ENCODE measurements at places on chromosomes 6 and 20.

GRCh38 chr6:125834348-125834747 is 43.6 kb downstream of the NCOA7 start:
- DNase-seq, result no peak

GRCh38 chr20:47678536-47678935 is 106.7 kb downstream of the SULF2 start:
- no peak for DNase-seq

- no peak for DNase-seq
Observed at GRCh38 chr6:7827142-7827541, 83.4 kb downstream of the TXNDC5 start.

DNA sequence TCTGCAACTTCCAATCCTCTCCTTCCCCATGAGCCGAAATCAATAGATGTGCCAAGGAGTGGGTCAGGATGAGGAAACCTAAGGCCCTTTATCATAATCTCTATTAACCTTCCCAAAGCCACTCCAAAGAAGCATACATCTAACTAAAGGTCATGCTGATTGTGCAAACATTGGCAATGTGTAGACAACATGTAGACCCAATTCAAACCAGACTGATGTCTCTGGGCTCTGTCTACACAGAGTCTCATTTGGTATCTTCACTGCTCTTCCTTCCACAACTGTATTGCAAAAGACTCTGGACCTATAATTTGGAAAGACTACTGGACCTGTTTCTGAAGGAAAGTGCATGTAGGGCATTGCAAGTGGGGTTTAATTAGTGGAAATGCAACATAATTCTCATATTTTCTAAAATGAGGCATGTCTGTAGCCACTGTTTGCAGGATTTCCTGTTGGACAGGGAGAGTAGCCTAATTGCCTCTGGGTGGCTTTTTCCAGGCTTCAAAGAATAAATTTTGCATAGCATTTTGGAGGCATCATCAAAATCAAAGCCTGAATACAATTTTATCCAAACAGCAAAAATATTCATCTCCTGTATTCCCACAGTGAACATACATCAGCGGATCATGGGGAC is 35.0 kb upstream of the MLIP start:
- no peak for DNase-seq

DNA sequence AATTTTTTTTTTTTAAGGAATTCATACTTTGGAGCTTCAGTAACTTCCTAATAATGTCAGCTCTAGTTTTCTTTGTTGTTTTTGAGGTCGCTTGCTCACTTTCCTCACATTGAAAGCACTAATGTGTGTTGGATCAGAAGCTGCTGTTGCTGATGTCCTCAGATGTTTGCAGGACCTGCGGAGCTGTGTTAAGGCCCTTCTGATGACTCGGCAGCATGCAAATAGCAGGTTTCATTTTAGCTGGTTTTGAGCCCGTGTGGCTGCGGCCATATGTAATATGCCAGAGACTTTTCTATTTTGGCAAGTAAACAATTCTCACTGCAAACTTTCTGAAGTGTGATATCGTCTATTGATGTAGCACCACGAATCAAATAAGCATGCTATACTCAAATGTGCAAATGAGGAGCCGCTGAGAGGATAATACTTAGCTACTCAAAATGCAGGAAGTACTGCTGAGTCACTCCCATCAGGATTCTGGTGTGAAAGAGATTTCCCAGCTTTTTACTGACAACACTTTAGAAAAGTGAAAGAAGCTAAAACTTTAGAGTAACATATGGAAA is 187.8 kb downstream of the SASH1 start:
- DNase-seq, result no peak

DNA sequence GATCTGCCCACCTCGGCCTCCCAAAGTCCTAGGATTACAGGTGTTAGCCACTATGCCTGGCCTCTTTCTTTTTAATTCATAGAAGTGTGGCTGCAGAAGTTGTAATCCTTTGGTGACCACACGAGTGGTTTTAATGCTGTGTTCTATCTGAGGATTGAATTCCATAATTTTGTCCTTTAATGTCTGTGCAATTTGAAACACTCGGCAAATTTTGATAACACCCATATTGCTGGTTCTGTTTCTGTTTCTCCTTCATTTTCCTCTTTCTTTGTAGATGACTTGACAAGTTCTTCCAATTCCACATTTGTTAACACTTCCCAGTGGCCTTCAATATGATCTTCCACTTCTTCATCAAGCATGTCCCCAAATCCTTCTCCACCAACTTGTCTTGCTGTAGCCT is 2.8 kb upstream of the CHMP4B start:
- no peak for DNase-seq

DNA sequence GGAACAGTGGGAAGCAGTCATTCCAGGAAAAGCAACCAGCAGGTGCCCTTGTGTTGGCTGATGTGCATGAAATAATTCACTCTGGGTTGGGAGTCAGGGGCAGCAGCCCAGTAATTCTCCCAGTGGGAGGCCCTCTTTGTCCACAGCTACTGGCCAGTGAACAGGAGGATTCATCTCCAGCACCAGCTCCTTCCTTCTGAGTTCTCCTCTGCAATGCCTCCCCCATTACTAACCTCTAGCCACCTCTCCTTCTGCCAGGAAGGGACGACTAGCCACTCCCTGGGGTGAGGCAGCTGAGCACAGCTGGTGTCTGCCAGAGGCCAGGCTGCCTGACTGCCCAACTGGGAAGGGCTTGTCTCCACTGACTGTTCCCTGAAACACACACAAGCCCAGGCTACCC is 12.5 kb upstream of the R3HDML start:
- DNase-seq, result no peak

DNA sequence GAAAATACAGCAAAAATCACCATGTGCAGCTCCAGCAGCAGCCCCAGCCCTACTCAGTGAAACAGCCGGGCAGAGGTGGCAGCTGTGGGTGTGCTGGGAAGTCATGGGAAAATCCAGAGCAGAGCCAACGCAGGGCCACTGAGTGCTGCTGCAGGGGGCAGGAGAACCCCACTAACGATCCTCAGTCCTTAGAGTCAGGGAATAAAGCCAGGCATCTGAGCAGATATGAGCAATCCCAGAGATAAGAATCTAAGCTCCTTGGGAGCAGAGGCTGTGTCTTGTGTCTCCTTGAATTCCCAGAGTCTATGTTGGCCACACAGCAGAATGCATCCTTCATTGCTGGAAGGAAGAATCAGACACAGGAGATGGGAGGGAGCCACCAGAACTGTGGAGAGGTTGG is 493.1 kb upstream of the MAP3K7 start:
- no peak for DNase-seq

GRCh38 chr6:153568628-153569027 is 437.5 kb upstream of the RGS17 start:
- no peak for DNase-seq

- DNase-seq, result no peak
Observed at GRCh38 chr6:84486526-84486925, 259.1 kb upstream of the CEP162 start.

DNA sequence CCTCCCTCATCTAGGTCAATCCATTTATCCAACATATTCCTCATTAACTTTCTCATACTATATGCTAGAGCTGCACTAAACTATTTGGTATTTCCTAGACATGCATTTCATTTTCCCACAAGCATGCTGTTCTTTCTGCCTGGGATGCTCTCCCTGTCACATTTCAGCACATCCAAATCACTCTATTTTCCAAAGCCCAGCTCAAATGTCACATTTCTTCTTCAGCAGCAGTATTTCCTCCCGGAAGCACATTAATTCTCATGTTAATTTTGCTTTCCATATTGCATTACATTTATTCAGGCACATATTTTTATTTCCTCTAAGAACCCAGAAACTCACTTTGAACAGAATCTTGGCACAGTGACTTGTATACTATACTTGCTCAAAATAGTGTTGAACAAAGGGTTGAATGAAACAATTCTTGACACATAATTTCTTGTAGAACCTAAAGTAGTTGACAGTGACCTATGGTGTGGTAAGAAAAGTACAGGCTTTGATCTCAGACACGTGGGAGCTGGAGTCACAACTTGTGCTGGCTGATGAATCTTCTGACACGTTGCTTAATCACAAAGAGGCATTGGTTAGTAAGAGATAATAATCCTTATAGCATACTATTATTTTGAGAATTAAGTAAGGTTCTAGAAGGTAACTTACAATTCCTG is 30.8 kb upstream of the CD2AP start:
- no peak for DNase-seq

DNA sequence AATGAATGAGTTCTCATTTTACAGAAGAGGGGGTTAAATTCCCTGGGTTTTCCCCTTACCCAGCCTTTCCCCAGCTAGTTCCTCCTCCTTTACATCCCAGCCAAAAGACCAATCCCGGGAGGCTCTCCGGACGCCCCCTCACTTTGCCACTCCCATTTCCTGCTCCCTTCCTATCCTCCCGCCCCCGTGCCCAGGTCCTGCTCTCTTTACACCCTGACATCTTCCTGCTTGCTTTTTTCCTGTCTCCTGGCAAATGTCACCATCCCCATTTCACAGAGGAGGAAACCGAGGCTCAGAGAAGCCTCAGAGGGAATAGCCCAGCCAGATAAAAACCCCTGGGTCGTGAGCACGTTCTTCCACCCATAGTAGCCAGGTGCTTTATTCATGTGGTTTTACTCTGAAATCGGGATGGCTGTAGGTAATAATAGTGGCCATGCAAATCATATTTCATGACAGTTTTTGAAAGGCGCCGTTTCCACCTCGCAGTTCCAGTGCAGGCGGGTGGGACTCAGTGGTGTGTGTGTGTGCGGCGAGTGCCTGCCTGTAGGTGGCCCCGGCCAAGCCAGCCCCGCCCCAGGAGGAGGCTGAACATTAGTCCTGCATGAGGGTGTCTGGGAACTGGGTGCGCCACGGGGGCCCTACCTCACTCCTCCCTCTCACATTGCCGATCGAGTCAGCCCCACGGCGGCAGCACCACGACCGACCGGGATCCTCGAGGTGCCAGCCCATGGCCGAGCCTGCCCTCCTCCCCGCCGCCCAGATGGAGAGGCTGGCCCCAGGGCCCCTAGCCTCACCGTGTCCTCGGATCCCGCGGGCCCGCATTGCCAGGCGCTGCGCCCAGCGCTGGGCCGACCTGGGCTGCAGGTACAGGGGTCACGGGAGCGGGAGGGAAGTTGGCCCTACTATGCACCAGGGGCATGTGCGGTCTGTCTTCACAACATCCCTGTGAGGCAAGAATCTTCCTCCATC is at the start of gene ARHGAP40:
TSS of gene ARHGAP40 (plus strand) at position 594 of the 969 bp plus-strand sequence.
- DNase-seq, result no peak

DNA sequence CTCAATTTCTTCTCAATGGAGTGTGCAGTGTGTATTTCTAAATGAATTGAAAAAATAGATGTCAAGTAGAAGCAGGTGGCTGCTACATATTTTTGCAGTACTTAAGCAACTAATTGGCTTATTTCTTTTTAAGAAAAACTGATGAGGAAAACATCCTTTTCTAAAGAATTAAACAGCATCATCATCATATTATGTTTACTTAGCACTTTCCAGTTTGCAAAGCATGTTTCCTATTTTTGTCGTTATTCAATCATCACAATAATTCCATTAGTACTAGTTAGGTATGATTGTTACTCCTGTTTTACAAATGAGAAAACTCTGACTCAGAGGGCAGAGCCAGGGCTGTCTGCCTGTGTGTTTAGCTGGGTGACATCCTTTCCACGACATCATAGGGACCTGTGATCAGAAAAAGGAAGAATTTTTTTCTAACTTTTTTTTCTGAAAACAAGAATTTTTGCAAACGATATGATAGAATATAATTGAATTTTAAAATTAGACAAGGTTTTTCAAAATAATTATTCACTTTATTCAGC is 22.7 kb upstream of the BMP6 start:
- no peak for DNase-seq

DNA sequence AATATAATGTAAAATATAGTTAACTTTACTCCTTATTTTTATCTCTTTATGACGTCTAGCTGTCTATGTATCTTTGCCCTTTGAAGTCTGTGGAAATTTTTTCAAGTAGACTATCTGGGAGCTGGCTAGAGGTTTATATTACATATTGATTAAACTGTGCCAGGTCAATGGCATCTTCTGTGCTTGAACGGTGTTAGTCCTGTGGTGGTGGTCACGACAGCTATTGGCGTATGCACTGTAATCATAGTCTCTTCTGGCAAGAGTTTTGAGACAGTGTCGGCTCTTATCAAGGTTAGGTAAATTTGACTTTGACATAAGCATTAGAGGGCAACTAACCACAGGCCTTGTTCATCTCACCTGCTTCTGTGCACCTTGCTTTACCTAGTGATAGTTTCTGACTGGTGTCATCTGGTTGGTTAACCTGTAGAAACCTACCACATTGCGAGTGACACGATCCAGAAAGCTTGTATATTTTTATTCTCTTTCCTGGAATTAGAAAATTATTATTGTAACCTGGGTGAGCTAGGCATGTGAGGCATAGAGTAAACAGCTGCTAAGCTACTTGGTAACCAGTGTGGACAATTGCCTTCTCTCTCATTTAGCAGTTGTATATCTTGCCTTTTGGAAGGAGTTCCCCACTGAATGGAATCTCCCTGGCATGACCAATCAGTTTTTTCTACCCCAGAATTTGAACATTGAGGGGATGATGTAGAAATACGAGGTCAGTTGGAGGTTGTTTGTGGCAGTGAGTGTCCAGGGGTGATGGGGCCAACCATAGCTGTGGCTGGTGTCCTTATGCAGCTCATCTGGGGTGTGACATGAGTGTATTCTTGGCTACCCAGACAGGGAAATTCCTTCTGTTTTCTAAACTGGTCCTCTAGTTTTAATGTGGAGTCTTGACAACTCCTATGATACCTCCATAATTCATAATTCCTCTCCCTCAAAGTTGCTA is 45.9 kb downstream of the SH3BGRL2 start:
- no peak for DNase-seq

DNA sequence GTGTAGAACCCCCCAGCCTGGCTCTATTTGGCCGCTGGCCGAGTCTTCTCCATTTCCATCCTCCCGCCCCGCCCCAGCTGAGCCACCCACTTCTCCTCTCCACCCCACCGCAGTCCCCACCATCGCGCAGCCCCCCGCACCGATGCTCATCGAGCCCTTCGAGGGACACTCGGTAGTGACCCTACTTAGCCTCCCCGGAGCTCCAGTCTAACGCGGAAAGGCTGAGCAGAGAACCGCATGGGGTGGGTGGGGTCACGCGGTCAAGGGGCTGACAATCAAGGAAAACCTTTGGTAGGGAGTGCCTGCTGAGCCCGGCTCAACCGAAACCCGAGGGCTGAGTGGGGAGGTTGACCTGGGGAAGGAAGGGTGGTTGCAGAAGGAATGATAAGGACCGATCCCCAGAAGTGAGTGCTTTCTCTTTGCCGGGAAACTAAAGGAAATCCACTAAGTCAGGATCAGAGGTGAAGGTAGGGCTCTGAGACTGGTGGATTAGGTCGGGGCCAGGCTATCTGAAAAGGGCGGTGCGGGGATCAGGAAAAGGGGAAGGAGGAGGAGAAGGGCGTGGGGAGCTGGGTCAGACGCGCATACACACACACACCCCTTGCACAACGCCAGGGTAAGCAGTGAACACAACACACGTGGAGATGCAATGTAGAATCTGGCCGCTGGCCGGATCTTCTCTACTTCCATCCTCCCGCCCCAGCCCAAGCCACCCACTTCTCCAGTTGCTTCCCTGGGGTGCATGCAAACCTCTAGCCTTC is 49.8 kb downstream of the CPXM1 start:
- no peak for DNase-seq

Measured in activated CD8-positive, alpha-beta memory T cell treated with anti-CD3 and anti-CD28 coated beads for 4 hours (primary cell).